ENCODE measurements at places on chromosomes 1 and 21.

DNA sequence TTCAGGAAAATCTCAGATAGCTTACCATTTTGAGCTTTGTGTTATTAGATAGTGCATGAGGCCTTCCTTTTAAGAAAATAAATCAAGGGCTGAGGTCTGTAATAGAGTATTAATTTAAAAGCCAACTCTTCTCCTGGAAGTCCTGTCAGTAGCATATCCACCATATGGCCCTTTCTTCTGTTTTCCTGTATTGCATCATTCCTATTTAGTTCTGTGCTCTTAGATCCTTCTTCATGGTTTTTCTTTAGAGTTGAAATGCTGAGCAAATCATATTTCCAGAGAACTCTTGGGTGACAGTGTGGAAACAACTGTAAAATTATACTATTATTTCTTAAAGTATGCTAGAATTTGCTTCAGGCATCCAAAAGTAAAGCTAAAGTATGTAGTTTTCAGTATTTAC is 91.7 kb downstream of the TTC3 start:
- DNase-seq: no peak

- no peak for DNase-seq
These were observed 18.8 kb downstream of the LAMB3 start for GRCh38 chr1:209633335-209633997.

GRCh38 chr1:212410231-212410820 is 4.4 kb downstream of the PACC1 start:
- no peak for DNase-seq

- DNase-seq: no peak
These were observed 38.2 kb upstream of the NID1 start for GRCh38 chr1:236103059-236103458.

DNA sequence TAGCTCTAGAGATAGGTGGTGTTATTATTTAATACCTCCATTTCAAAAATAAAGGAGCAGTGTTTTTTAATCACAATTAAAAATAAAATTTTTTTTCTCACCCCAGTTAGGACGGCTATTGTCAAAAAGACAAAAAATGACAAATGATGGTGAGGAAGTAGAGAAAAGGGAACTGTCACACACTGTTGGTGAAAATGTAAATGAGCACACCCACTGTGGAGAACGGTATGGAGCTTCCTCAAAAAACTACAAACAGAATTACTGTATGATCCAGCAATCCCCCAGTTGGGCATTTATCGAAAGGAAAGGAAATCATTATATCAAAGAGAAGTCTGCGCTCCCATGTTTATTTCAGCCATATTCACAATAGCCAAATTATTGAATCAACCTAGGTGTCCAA is 148.7 kb upstream of the NR5A2 start:
- DNase-seq: no peak

DNA sequence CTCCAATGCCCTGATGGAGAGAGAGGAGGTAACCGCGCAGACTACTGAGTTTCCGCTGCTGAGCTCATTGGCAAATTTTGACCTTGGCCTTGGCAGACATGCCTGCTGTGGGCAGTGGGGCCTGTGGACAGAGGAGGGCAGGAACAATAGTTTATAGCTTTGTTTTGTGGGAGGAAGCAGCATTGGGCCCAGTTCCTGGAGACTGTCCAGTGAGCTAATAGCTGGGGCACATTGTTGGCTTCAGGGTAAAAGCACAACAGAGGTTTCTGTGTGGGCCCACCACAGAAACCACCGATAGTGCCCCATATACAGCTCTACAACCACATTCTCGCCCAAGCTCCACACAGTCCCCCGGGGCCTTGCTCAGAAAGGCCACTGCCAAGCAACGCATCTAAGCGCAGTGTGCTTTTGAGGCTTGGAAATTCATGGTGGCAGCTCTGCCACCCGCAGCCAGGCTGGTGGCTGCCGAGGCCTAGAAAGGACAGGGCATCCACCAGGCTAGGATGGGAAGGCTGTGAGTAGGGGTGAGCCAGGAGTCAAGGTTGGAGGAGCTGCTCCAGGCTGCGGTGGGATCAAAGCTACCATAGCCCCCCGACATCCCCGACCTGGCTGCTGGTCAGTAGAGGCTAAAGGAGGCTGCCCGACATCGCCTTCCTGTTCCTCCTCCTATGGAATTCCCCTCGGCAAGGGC is 43.2 kb downstream of the NEK2 start:
- DNase-seq: no peak

DNA sequence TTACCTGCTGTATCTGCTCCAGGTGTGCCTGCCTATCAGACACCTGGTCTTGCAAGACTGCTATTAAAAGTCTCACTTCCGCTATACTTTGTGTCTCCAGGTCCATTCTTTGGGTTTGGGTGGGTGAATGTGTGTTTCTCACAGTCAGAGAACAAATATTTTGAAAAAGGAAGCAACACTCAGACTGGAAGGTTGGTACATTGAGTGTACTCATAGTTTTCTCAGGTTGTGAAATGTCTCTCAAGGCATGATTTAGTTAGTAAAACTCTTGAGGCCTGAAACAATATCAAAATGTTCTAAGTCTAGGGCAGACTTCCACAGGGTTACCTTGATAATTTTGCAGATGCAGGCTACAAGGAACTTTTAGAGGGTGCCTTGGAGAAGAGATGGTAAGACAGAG is 429.9 kb upstream of the ZRANB2 start:
- DNase-seq: no peak

- DNase-seq: no peak
These were observed 15.3 kb upstream of the PYHIN1 start for GRCh38 chr1:158916085-158916484.

GRCh38 chr1:215022204-215022603 is 60.3 kb upstream of the KCNK2 start:
- DNase-seq: no peak

GRCh38 chr1:36874271-36875060 is 159.8 kb downstream of the GRIK3 start:
- no peak for DNase-seq

- no peak for DNase-seq
These were observed 388.7 kb downstream of the PTPRU start for GRCh38 chr1:29625084-29625420.

- DNase-seq: no peak
These were observed 157.1 kb downstream of the TSEN15 start for GRCh38 chr1:184208622-184209021.

GRCh38 chr1:82318921-82319320 is 518.2 kb downstream of the ADGRL2 start:
- DNase-seq: no peak

- no peak for DNase-seq
These were observed 46.2 kb downstream of the COLGALT2 start for GRCh38 chr1:183991348-183991747.
